Fibroblast of skin of left biceps (primary cell): ENCODE measurements at places on chromosomes 2 and 18.

GRCh38 chr2:218782528-218782844 is 539 bp downstream of the CYP27A1 start:
- no peak for DNase-seq

GRCh38 chr18:23301972-23302371 is 151.1 kb upstream of the RIOK3 start:
- DNase-seq = no peak

DNA sequence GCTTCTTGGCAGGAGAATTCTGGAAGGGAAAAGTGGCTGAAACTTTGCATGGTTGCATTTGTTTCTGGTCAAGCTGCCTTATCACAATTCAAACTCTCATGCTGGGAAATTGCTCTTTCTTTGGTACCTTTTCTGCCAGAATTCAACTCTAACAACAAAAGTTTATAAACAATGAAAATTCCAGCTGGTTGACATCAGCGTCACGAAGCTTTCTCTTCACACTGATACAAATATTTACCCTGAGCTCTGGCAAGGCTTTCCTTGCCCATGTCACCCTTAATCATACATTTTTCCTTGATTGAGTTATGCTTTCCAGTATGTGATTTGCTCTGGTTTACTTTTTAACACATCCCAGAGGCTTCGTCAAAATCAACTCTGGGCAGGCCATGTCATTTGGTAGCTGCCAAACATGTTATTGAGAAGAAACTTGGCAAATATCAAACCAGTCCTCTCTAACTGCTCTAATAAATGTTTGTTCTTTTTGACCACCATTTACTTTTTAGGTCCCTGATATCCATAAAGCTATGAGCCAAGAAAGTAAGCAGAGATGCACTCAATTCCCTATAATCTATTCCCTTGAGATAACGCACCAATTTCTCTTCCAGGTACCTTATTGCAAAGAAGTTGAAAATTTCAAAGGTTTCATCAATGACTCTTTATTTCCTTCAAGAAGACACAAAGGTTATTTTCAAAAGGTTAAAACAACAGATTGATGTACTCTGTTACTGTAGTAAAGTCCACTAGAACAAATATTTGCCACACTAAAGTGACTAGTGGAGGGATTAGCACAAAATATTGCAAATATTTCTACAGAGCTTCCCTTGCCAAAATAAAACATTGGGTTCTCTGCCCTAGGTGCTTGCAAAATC is 1241.1 kb upstream of the ZEB2 start:
- no peak for DNase-seq

GRCh38 chr2:53286345-53286744 is 481.3 kb upstream of the CHAC2 start:
- no peak for DNase-seq
